ENCODE measurements at places on chromosomes 1 and 21.

GRCh38 chr1:39427912-39428311, 63.5 kb upstream of the BMP8A start:
- DNase-seq: no peak

DNA sequence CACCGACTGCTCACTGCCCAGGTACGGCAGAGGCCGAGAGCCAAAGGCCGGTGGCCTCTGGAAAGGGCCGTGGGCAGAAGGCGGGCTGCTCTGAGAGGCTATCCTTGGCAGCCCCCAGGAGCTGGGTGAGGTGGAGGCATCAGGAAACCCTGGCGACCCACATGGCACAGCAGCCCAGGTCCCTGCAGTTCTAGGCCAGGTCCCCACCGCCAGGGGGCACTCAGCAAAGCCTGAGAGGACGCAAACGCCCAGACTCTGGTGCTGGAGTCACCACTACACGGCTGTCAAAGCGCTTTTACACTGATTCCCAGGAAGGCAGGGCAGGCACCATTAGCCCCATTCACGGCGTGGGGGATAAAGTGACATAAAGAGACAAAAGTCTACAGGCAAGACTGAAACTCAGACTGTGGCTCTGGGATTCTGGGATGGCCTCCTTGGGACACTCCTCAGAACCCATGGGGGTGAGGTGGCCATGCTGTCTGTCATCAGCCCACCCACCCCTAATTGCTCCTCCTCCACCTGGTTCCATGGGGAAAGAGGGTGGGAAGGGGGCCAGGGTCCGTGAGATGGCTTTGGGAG, 4.9 kb downstream of the PLEKHG5 start:
- no peak for DNase-seq

GRCh38 chr1:108537976-108538375, 21.9 kb upstream of the EEIG2 start:
- no peak for DNase-seq

DNA sequence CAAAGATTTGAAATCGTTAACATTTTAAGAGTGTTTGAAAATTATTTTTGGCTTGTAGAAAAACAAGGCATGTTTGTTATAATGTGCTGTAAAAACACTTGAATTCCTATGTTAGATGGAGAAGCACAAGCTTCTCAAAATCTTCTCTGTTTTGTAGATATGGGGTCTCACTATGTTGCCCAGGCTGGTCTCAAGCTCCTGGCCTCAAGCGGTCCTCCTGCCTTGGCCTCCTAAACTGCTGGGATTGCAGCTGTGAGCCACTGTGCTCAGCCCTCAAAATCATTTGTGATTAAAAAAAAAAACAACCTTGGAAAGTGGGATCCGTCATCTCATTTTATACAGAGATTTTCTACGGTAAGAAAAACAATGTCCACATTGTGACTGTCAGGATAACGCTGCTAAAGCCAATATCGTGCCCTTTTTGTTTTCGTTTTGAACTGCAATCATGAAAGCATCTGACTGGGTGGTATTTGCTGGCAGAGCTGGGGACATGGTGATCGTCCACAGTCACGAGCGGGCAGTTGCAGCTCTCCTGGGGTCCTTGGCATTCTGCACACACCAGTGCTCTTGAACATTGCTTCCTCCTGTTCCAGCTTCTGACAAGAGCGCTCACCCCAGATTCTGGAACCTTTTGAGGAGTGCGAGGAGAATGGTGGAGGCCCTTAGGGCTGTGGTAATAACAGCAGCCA, 112.5 kb downstream of the PGBD5 start:
- DNase-seq: no peak

All from NCI-H2107 (cell line).